ENCODE measurements at places on chromosomes 16 and 17.

- no peak for DNase-seq
Observed at GRCh38 chr16:23342083-23342640, 40.1 kb downstream of the SCNN1B start.

DNA sequence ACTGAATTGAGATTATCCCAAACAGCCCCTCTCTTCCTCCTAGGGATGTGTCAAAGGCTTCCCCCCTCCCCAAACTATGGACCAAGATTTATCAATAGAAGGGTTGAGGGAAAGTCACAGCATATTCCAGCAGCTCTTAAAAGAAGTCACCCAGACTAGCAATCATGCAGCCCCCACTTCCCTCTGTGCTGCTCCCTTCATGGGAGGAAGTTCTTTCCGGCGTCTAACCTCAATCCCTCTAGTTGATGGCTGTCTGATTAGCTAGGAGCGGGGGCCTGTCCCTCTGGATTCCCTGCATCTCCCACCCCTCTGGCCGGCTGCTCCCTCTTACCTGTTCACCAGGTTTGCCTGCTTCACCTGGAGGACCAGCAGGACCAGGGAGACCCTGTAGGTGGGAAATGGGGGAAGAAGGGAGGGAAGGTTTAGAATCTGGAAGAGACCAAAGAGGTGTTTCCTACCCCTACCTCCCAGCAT, 9.2 kb downstream of the COL1A1 start:
- peak; percentile 15 for DNase-seq

DNA sequence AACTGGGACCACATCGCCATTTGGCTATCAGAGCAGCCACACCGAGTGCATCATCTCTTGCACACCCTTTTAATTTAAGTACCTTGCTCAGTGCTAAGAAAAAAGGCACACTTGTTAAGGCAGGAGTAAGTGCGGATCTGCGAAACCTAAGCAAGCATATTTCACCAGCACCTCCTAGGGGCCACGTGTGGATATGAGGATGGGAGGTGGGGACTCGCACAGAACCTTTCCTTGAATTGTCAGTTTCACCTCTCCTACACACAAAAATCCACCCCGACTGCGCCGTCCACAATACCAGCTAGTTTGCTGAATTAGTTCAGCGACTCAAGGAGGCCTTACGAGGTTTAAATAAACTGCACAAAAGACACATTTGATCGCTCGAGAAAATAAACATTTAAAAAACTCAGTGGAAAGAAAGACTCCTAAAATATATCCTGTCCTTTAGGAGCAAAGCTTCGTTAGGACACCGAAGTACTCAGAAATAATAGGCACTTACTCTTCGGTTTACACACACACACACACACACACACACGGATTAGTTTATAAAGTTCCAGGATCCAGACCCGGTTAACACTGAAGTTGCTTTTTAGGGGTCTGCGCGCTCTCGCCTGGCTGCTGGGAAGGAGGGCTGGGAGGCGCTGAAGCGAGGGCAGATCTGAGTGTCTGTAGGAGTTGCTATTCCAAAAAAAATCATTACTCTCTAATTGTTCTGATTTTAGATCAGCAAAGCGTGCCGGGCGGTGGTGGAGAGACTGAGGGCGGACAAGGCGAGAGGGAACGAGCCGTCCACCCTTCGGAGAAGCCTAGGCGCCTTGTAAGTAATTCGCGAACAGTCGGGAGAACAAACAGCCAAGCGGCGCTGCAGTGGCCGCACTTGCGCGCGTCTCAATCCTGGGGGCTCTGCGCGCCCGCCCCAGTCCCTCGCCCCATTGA, 1.0 kb upstream of the KCNJ2 start:
- peak; percentile 67 for DNase-seq

- no peak for DNase-seq
Observed at GRCh38 chr17:37485938-37486570, 3.6 kb upstream of the DUSP14 start.

- no peak for DNase-seq
Observed at GRCh38 chr17:7393613-7394451, 493 bp downstream of the PLSCR3 start.

Measured in fibroblast of mammary gland (primary cell).